Esophagus muscularis mucosa (tissue), 4 donors: ENCODE measurements at places on chromosomes 7 and 10. TPM values are rescaled to one million over a fixed set of nuclear protein-coding genes. Genes with fewer than 3 reads are reported as not detected.

Gene ADGRA1
- not detected for total RNA-seq

- H3K4me3 ChIP-seq = no peak overlapping the region
- no peaks in the 10 kb centered on the region for H3K36me3 ChIP-seq
- H3K27me3 ChIP-seq = no peaks in the 10 kb centered on the region
- H3K27ac ChIP-seq = no peak overlapping the region
- DNase-seq = no peak
- H3K4me1 ChIP-seq = peaks cover 18% of the 10 kb centered on the region
These were observed 15.6 kb downstream of the ZRANB1 start for GRCh38 chr10:124957404-124957947.

Gene BEND7
- total RNA-seq = 14.7 TPM

DNA sequence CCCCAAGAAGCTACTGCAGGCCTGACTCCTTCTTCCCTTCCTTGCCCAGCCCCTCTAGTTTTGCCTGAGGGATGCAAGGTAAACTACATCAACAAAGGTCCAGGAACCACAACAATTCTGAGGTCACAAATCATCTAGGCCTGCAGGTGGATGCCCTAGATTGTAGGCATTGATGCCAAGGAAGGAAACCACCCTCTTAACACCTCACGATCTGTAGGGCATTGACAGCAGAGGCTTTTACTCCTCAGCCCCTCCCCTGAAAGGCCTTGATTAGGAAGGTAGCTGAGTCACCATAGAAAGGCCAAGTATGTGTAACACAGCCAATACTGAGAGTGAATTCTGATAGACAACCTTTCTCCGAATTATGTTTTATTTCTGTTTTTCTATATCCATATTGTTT is 46.7 kb upstream of the FAM3C start:
- DNase-seq = no peak
- no peak overlapping the region for H3K4me3 ChIP-seq
- peaks cover 11% of the 10 kb centered on the region for H3K4me1 ChIP-seq
- no peaks in the 10 kb centered on the region for H3K36me3 ChIP-seq
- H3K27me3 ChIP-seq = no peaks in the 10 kb centered on the region

- H3K4me1 ChIP-seq = no peaks in the 10 kb centered on the region
- H3K27ac ChIP-seq = no peak overlapping the region
- no peaks in the 10 kb centered on the region for H3K36me3 ChIP-seq
- no peak for DNase-seq
- H3K27me3 ChIP-seq = no peaks in the 10 kb centered on the region
These were observed 151.1 kb downstream of the ACTR3B start for GRCh38 chr7:152910545-152911225.

DNA sequence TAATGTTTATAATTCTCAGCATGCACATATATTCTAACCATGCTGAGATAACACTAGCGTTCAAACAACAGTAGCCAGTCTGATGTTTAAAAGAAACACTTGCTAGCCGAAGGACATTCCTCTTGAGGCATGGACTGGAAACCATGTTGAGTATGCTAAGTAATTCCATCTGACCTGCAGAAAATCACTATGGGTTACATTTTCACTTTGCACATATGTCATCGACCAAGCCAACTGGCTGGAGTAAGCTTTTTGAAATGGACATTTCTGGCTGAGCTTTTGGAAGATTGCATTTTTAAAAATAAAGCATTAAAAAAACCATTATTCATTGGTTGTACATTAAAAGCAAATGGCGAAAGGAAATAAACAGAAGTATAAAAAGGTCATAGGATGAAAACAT is 88.2 kb downstream of the BBS9 start:
- H3K4me3 ChIP-seq = no peak overlapping the region
- DNase-seq = no peak
- H3K27me3 ChIP-seq = no peaks in the 10 kb centered on the region
- H3K36me3 ChIP-seq = no peaks in the 10 kb centered on the region
- H3K27ac ChIP-seq = no peak overlapping the region
- H3K4me1 ChIP-seq = peaks cover 21% of the 10 kb centered on the region

GRCh38 chr7:128192497-128193142 is 48.5 kb upstream of the LEP start:
- H3K27ac ChIP-seq = no peak overlapping the region
- H3K27me3 ChIP-seq = no peaks in the 10 kb centered on the region
- no peaks in the 10 kb centered on the region for H3K4me1 ChIP-seq
- no peaks in the 10 kb centered on the region for H3K36me3 ChIP-seq

Gene IQUB
- 7.8 TPM for total RNA-seq

- no peak for DNase-seq
- H3K4me3 ChIP-seq = no peak overlapping the region
- no peaks in the 10 kb centered on the region for H3K36me3 ChIP-seq
- H3K27me3 ChIP-seq = no peaks in the 10 kb centered on the region
- no peak overlapping the region for H3K27ac ChIP-seq
- H3K4me1 ChIP-seq = no peaks in the 10 kb centered on the region
These were observed 8.6 kb upstream of the ADRB1 start for GRCh38 chr10:114034923-114035645.

GRCh38 chr10:13439313-13440184 is 89.3 kb downstream of the BEND7 start:
- peak overlapping the region; percentile 42 for H3K4me3 ChIP-seq
- H3K27me3 ChIP-seq = no peaks in the 10 kb centered on the region
- DNase-seq = no peak
- peaks cover 16% of the 10 kb centered on the region for H3K4me1 ChIP-seq
- no peak overlapping the region for H3K27ac ChIP-seq

GRCh38 chr10:48470893-48471805 is 133.7 kb downstream of the ARHGAP22 start:
- H3K27me3 ChIP-seq = no peaks in the 10 kb centered on the region
- no peak for DNase-seq
- H3K36me3 ChIP-seq = no peaks in the 10 kb centered on the region
- no peak overlapping the region for H3K4me3 ChIP-seq

Gene TMEM270
- not detected for total RNA-seq

- H3K4me3 ChIP-seq = peak within 1 kb of the TSS; percentile 47
- peaks cover 12% of the 10 kb centered on the region for H3K36me3 ChIP-seq
- no peak within 1 kb of the TSS for H3K27ac ChIP-seq
- H3K4me1 ChIP-seq = peaks cover 26% of the 10 kb centered on the region
- H3K27me3 ChIP-seq = peaks cover 5% of the 10 kb centered on the region
These were observed at the start of gene ADAM8 for GRCh38 chr10:133276435-133277201. ADAM8 (minus strand) TSS chr10:133276868; CDS start chr10:133276817, 51 bp downstream.

GRCh38 chr7:28542410-28542809 is 130.1 kb downstream of the CREB5 start:
- no peaks in the 10 kb centered on the region for H3K4me1 ChIP-seq
- H3K27ac ChIP-seq = no peak overlapping the region
- H3K27me3 ChIP-seq = no peaks in the 10 kb centered on the region
- DNase-seq = no peak
- H3K36me3 ChIP-seq = no peaks in the 10 kb centered on the region
- H3K4me3 ChIP-seq = no peak overlapping the region

Gene VPS37D
- 7.1 TPM for total RNA-seq

Gene UTF1
- total RNA-seq = not detected

GRCh38 chr10:78249690-78250089 is 216.0 kb downstream of the RPS24 start:
- H3K27me3 ChIP-seq = no peaks in the 10 kb centered on the region
- no peak for DNase-seq
- no peaks in the 10 kb centered on the region for H3K36me3 ChIP-seq
- H3K27ac ChIP-seq = peak overlapping the region; percentile 75

- DNase-seq = no peak
- H3K4me3 ChIP-seq = no peak overlapping the region
- H3K36me3 ChIP-seq = no peaks in the 10 kb centered on the region
These were observed 195.8 kb upstream of the FAM3C start for GRCh38 chr7:121591926-121592325.

- H3K27me3 ChIP-seq = no peaks in the 10 kb centered on the region
- peak; percentile 31 for DNase-seq
- H3K36me3 ChIP-seq = peaks cover 18% of the 10 kb centered on the region
- H3K27ac ChIP-seq = peak overlapping the region; percentile 85
- H3K4me1 ChIP-seq = peaks cover 43% of the 10 kb centered on the region
These were observed 580 bp downstream of the MRPS16 start for GRCh38 chr10:73251683-73252444.

Gene ATP5F1C
- 264 TPM for total RNA-seq

DNA sequence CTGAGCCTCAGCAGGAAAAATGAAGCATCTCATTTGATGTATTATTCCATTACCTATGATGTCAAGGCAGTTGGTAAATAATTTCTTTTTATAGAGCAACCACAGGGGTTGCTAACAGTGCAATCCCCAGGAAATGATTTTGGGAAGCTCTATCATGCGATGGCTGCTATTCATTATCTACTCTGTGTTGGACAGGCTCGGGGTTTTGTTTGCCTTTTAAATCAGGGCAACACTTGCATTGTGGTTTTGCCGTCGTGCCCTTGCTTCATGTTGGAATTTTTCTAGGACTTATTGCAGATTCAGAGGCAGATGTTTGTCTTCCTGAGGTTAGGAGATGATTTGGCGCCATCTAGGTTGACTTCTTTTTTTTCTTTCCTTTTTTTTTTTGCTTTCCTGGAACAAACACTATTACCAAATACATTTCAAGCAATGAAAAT is 128.4 kb downstream of the BICC1 start:
- H3K36me3 ChIP-seq = no peaks in the 10 kb centered on the region
- no peak for DNase-seq
- H3K27me3 ChIP-seq = no peaks in the 10 kb centered on the region
